ENCODE measurements at places on chromosomes 3 and 15.

GRCh38 chr3:179430277-179430870, 20.9 kb downstream of the GNB4 start:
- no peaks in the 10 kb centered on the region for H3K36me3 ChIP-seq
- no peak overlapping the region for H3K4me3 ChIP-seq
- H3K27ac ChIP-seq, result peak overlapping the region; percentile 32
- DNase-seq, result no peak

- H3K27me3 ChIP-seq, result no peaks in the 10 kb centered on the region
- no peak overlapping the region for H3K27ac ChIP-seq
- H3K4me1 ChIP-seq, result peaks cover 10% of the 10 kb centered on the region
Observed at GRCh38 chr3:107414325-107414964, 37.2 kb downstream of the CCDC54 start.

- DNase-seq, result no peak
- H3K27ac ChIP-seq, result peak overlapping the region; percentile 33
- H3K4me3 ChIP-seq, result no peak overlapping the region
- peaks cover 3% of the 10 kb centered on the region for H3K36me3 ChIP-seq
- H3K4me1 ChIP-seq, result peaks cover 62% of the 10 kb centered on the region
Observed at GRCh38 chr3:59885101-59885500, 835.3 kb upstream of the CFAP20DC start.

DNA sequence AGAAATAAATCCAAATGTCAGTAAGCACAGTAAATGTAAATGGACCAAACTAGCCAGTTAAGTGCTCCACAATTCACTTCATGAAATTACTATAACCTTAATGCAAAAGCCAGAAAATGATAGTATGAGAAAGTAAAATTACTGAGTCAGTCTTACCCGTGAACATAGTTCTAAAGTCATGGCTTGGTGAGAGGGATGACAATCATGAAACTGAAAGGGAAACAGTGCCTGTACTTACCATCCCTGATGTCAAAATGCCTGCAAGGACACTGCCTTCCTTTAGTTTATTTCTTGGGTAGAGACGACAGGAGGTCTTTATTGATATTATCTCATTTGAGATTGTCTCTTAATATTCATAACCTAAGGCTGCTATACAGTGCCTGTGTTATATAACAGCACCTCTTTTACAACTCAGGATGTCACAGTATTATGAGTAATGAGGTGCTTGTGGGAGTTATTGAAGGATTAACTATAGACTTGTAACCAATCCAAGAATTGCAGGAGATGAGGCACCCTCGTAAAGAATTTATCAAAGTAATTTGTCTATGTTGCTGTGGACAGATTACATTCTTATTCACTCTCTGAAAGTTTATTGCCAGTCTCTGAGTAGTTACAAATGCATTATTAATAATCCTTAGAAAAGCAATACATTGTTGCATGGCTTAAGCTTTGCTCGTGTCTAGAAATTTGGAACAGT, 142.9 kb upstream of the BFSP2 start:
- H3K27ac ChIP-seq, result no peak overlapping the region
- H3K36me3 ChIP-seq, result no peaks in the 10 kb centered on the region
- no peak for DNase-seq
- H3K4me1 ChIP-seq, result peaks cover 9% of the 10 kb centered on the region

- peaks cover 41% of the 10 kb centered on the region for H3K4me1 ChIP-seq
- peak overlapping the region; percentile 31 for H3K4me3 ChIP-seq
- H3K27me3 ChIP-seq, result peaks cover 55% of the 10 kb centered on the region
- H3K27ac ChIP-seq, result peak overlapping the region; percentile 84
- DNase-seq, result peak; percentile 57
- H3K36me3 ChIP-seq, result no peaks in the 10 kb centered on the region
Observed at GRCh38 chr15:38068626-38069391, 134.4 kb downstream of the TMCO5A start.

DNA sequence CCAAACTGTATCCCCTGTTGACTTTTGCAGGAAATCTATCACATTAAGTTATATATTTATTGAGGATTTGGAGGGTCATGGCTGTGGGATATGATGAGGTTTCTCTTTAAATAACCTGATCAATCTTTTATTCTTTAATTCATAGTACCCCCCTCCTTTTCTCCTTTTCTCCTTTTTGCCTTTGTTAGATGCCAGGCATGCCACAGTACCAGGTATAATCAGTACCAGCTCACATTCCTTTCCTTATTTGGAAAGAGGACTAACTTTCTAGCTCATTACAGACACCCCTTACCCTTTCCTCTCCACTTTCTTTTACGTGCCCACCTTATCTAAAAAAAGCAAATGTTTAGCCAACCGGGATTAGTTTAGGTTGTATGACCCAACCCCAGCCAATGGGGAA, 326.4 kb upstream of the NAALADL2 start:
- H3K27me3 ChIP-seq, result no peaks in the 10 kb centered on the region
- H3K4me1 ChIP-seq, result no peaks in the 10 kb centered on the region
- no peak overlapping the region for H3K27ac ChIP-seq

GRCh38 chr15:63973212-63974009, 72.9 kb downstream of the DAPK2 start:
- no peak overlapping the region for H3K4me3 ChIP-seq
- no peaks in the 10 kb centered on the region for H3K27me3 ChIP-seq
- no peaks in the 10 kb centered on the region for H3K36me3 ChIP-seq
- H3K27ac ChIP-seq, result no peak overlapping the region

GRCh38 chr3:150960708-150961684, 11.5 kb downstream of the CLRN1 start:
- H3K36me3 ChIP-seq, result no peaks in the 10 kb centered on the region
- DNase-seq, result no peak
- peaks cover 54% of the 10 kb centered on the region for H3K27me3 ChIP-seq
- peaks cover 5% of the 10 kb centered on the region for H3K4me1 ChIP-seq
- H3K4me3 ChIP-seq, result no peak overlapping the region

GRCh38 chr3:127590282-127590592, 296 bp downstream of the TPRA1 start:
- peak; percentile 45 for DNase-seq
- peaks cover 24% of the 10 kb centered on the region for H3K4me1 ChIP-seq
- H3K36me3 ChIP-seq, result no peaks in the 10 kb centered on the region
- H3K27me3 ChIP-seq, result no peaks in the 10 kb centered on the region
- peak overlapping the region; percentile 91 for H3K4me3 ChIP-seq

DNA sequence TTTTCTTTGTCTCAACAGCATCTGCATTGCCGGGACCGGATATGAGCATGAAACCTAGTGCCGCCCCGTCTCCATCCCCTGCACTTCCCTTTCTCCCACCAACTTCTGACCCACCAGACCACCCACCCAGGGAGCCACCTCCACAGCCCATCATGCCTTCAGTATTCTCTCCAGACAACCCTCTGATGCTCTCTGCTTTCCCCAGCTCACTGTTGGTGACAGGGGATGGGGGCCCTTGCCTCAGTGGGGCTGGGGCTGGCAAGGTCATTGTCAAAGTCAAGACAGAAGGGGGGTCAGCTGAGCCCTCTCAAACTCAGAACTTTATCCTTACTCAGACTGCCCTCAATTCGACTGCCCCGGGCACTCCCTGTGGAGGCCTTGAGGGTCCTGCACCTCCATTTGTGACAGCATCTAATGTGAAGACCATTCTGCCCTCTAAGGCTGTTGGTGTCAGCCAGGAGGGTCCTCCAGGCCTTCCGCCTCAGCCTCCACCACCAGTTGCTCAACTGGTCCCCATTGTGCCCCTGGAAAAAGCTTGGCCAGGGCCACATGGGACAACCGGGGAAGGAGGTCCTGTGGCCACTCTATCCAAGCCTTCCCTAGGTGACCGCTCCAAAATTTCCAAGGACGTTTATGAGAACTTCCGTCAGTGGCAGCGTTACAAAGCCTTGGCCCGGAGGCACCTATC, 5.0 kb downstream of the NUTM1 start:
- no peaks in the 10 kb centered on the region for H3K27me3 ChIP-seq
- no peak overlapping the region for H3K4me3 ChIP-seq
- no peak for DNase-seq
- H3K36me3 ChIP-seq, result no peaks in the 10 kb centered on the region
- H3K27ac ChIP-seq, result no peak overlapping the region
- no peaks in the 10 kb centered on the region for H3K4me1 ChIP-seq

- H3K27ac ChIP-seq, result no peak overlapping the region
- no peaks in the 10 kb centered on the region for H3K36me3 ChIP-seq
- no peaks in the 10 kb centered on the region for H3K4me1 ChIP-seq
- no peak overlapping the region for H3K4me3 ChIP-seq
- H3K27me3 ChIP-seq, result no peaks in the 10 kb centered on the region
Observed at GRCh38 chr3:65233561-65233960, 545.8 kb upstream of the ADAMTS9 start.

DNA sequence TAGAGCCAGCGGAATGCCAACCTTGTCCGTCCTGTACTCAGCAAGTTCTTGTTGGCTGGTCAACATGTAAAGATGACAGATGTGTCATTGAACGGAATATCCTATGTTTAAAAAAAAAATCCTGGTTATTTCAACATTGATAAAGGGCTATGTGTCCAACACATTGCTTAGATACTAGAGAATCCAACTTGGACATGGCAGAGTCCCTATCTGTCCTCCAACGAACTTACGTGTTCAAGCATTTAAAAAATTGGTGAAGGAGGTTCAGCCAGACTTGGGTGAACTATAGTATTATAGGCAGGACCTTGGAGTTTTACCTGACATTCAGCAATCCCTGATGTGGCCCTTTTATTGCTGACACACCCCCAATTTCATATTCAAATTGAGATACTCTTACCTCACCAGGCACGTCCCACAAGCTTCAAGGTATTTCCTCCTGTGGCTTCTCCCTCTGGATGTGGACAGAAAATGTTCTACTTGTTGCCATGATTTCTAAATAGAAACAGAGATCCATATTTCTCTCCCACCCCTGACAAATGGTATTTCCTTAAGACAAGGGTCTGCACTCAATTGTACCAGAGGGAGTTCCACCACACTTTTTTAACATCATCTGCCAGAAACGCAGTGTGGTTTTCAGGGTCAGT, 207.7 kb upstream of the TPM1 start:
- no peak overlapping the region for H3K27ac ChIP-seq
- no peak for DNase-seq
- H3K27me3 ChIP-seq, result no peaks in the 10 kb centered on the region
- no peak overlapping the region for H3K4me3 ChIP-seq
- no peaks in the 10 kb centered on the region for H3K4me1 ChIP-seq

- H3K4me3 ChIP-seq, result no peak overlapping the region
- no peak for DNase-seq
- no peaks in the 10 kb centered on the region for H3K4me1 ChIP-seq
- no peak overlapping the region for H3K27ac ChIP-seq
- no peaks in the 10 kb centered on the region for H3K36me3 ChIP-seq
- H3K27me3 ChIP-seq, result peaks cover 6% of the 10 kb centered on the region
Observed at GRCh38 chr15:38335116-38335515, 82.5 kb downstream of the SPRED1 start.

DNA sequence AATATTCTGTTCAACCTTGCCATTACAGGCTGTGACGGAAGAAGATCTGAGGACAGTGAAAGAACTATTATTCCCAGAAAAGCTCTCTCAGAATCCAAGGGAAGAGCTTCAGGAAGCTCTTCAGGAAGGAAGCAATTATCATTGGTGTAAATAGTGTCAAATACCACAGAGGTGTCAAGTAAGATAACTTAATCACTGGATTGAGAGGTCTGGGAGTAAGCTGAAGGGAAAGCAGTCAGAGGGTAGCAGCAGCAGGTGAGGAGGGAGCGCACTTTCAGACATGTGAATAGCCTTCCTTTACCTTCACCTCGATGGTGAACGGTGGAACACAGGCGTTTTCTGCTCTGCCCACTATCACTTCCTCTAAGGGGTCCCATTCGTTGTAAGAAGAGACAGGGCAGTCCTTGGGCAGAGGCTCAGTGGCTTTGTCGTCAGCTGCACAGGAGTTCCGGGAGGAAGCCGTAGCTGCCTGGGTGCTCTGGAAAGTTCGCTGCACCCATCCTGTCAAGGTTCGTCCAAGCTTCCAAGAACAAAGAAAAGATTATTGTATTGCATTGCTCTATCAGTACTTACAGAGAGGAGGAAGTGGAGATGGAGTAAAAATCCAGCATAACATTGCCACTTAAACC, 1.9 kb downstream of the GATM start:
- H3K27me3 ChIP-seq, result peaks cover 51% of the 10 kb centered on the region
- DNase-seq, result no peak
- H3K4me1 ChIP-seq, result peaks cover 16% of the 10 kb centered on the region
- H3K36me3 ChIP-seq, result no peaks in the 10 kb centered on the region
- H3K4me3 ChIP-seq, result no peak overlapping the region
- H3K27ac ChIP-seq, result no peak overlapping the region

DNA sequence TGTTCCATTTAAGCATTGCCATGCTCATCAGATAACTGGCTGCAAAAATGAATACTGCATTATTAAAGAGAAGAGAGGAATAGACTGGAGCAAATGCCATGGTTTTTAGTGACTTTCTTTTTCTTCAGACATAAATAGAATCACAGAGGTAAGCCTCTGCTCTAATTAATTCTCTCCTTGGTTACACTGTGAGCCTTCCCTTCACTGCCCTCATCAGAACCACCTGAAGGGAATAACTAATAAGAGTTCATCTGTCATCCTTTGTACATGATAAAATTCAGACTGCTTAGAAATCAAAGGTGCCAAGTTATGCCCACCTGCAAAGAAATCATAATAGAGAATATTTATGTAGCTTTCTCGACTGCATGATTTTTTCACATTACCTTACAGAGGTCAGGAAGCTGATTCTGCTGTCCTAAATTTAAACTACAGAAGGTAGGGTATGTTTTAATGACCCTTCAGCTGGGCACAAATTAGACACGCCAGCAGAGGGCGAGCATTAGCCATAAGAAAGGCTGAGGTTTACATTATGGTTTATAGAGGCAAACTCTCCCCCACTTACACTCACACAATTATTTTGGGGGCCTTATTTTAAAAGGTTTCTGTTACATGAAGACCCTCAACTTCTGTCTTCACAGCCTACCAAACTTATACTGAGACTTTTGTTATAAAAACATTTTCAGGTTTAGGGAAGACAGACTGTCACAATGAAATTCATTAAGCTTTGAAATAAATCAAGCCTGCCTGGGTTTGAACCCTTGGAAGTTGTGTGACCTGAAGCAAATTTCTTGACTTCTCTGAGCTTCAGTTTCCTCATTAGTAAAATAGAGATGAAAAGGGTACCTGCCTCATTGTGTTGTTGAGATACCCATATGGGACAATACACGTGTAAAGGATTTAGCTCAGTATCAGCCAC, 15.3 kb upstream of the UNC13C start:
- H3K27ac ChIP-seq, result no peak overlapping the region
- H3K4me1 ChIP-seq, result no peaks in the 10 kb centered on the region
- H3K27me3 ChIP-seq, result no peaks in the 10 kb centered on the region
- no peak overlapping the region for H3K4me3 ChIP-seq

DNA sequence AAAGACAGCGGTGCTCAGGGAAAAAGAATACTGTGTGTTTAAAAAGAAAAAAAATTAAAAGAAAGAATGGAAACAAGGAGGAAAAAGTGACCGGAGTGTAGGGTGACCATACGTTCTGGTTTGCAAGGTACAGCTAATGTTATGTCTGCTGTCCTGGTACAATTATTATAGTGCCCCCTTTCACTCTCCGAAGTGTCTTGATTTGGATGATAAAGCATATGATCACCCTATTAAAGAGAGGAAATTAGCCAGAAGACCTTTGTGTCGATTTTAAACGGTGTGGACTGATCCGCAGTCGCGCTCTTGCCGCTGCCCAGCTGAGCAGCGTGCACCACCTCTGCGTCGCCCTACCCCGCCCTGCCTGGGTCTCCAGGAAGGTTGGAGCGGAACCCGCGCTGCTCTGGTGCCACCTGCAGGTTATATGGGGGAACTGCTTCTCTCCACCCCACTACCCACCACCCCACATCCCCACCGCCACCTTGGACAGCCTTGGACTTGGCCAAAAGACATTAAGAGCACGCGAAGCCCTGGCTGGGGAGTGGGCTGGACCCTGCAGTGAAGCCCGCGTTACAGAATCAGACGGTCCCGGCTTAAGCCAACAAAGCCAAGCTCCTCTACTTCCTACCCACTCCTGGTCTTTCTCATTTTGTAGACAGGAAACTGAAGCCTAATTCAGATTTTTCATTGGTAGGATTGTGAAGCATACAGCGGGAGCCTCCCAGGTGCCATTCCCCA, 41.2 kb upstream of the UBE2Q2 start:
- H3K36me3 ChIP-seq, result no peaks in the 10 kb centered on the region
- peak; percentile 88 for DNase-seq
- H3K27ac ChIP-seq, result no peak overlapping the region
- peaks cover 48% of the 10 kb centered on the region for H3K27me3 ChIP-seq
- H3K4me1 ChIP-seq, result no peaks in the 10 kb centered on the region
- H3K4me3 ChIP-seq, result peak overlapping the region; percentile 63
